ENCODE measurements at places on chromosomes 7 and 10. TPM values are rescaled to one million over a fixed set of nuclear protein-coding genes. Genes with fewer than 3 reads are reported as not detected.

DNA sequence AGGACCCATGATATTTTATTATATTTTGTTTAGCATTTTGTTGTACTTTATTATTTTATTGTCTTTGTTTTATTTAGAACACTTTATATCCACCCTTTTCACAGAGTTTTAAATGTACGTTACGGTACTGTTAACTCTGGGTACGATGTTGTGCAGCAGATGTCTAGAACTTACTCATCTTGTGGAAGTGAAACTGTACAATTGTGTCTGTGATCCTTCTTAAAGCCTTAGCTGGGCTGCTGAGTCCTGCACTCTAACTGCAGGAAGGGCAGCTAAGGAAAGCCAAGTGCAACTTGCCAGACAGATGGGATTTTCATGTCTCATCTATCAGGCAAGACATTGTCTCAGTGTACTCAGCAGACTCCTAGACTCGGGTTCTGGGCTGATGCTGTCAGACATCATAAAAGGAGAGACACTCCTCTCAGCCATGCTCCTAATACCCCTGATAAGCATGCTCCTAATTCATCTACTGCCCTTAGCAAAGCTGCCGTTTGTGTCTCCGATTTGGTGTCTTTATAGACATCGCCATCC lies 14.6 kb upstream of the INSYN2A start:
- H3K4me1 ChIP-seq = no peaks in the 10 kb centered on the region
- no peak overlapping the region for H3K4me3 ChIP-seq
- DNase-seq = no peak
- no peaks in the 10 kb centered on the region for H3K36me3 ChIP-seq

- H3K4me1 ChIP-seq = no peaks in the 10 kb centered on the region
- DNase-seq = no peak
- H3K27me3 ChIP-seq = no peaks in the 10 kb centered on the region
These were observed 7.0 kb downstream of the AIMP2 start for GRCh38 chr7:6015917-6016652.

SYCE1 gene
- total RNA-seq = 0.24 TPM

EPHB4 gene
- 7.9 TPM for total RNA-seq

NPC1L1 gene
- 0.11 TPM for total RNA-seq
